Dermis lymphatic vessel endothelial cell (primary cell): ENCODE measurements at places on chromosomes 2 and 18. TPM values are rescaled to one million over a fixed set of nuclear protein-coding genes. Genes with fewer than 3 reads are reported as not detected.

MYL12B gene
- 629 and 827 TPM in 2 replicates for total RNA-seq

TTC21B gene
- total RNA-seq: 26.6 and 35.4 TPM in 2 replicates

UGT1A10 gene
- not detected in 2 replicates for total RNA-seq

ANKRD23 gene
- 0.43 and 2.0 TPM in 2 replicates for total RNA-seq

C2orf15 gene
- total RNA-seq: 0.11 and 0.26 TPM in 2 replicates

DAW1 gene
- total RNA-seq: not detected in 2 replicates

TLX2 gene
- not detected in 2 replicates for total RNA-seq
